ENCODE measurements at places on chromosomes 11 and 22.
A peak's percentile ranks its signal among the peaks of the same experiment; 100 is the strongest.

- DNase-seq: no peak
Measured at GRCh38 chr11:61706452-61707400, 26.5 kb downstream of the DAGLA start.

DNA sequence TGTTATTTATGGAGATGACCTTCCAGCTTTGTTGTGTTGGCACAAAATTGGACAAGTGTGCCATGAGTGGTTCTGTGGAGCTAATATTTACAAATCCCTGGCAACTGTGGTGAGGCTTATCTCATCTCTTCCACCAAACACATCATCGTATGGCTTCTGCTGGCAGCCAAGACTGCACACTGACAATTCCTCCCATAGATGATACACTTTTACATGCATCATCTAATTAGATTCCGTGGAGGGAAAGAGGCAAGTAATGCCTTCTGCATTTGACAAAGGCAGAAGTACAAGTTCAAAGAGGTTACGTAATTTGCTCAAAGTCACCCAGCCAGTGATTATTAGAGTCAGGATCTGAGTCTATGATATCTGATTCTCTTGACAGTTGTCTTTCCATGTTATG lies 62.7 kb upstream of the KIRREL3 start:
- no peak for DNase-seq

DNA sequence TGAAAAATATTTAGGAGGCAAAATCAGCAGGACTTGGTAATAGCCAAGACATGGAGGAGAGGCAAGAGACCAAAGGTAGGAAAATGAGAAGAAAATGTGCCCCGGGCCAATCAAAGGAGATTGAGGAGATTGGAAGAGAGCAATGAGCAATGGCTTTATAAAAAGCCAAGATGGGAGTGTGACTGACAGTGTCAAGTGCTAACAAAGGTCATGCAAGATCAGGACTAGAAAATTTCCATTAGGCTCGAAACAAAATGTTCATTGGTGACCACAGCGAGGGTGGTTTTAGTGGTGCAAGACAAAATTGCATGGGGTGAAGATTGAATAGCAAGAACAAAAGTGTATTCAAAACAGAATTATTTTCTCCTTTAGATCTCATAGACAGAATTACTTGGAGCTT lies 45.2 kb upstream of the TBCEL start:
- DNase-seq: no peak

DNA sequence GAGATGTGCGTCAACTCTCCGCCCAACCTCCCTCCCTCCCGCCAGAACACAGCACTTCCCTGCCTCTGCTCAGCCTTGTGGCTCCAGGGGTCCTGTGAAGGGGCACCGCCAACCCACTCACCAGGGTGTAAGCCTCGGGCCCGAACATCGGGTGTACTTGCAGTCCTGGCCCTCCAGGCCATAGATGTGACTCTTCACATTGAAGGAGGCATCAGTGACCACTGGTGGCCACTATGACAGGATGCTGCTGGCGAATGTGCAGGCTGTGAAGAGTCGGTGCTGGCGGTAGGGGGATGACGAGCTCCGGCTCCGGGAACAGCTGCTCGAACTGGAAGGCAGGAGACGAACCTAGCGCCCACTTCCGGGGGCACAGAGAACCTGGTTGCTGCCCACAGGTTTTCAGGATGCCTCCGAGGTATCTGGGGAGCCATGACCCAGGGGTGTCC lies 97.4 kb downstream of the MED15 start:
- no peak for DNase-seq

DNA sequence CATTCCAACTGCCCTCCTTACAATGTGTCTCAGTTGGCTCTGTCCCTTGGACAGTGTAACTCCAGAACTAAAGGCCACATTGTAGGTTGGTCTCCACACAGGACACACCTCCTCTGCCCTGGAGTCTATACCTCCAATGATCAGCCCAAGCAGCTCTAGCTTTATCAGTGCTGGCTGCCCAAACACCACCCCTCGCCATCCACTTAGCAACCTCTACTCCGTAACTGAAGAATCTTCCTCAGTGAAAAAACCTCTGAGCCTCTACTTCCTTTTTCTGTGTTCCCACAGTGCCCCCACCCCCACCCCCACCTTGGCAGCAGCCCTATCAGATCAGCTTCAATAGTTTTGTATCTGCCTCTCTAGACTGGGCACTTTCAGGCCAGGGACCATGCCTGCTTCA lies 33.4 kb downstream of the SERPINH1 start:
- DNase-seq: no peak

DNA sequence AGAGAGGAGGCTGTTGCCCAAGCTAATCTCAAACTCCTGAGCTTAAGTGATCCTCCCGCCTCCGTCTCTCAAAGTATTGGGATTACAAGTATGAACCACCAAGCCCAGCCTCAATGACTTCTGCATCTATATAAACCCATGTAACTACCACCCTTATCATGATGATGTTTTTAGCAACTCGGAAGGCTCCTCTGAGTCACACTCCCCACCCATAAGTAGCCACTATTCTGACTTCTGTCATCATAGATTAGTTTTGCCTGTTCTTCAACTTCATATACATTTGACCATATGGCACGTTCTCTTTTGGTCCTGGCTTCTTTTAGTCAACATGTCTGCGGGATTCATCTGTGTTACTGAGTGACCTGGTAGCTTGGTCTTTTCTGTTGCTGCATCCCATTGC lies 6.4 kb upstream of the FOSL1 start:
- DNase-seq: no peak

DNA sequence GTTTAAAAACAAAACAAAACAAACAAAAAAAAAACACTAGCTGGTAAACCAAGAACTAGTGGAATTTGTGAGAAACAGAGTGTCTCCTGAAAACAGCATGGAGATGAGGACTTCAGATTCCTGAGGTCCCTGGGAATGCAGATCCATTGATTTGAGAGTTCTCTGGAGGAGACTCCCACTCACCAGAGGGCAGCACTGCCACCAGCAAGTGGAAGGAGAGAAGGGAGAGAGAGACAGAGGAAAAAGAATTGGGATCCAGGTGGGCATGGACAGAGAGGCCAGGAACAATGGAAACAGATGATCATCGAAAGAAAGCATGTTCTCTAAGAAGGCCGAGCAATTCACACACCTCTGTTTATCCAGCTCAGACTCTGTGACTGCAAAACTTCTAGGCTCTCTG lies 31.8 kb downstream of the ETS1 start:
- no peak for DNase-seq

- DNase-seq: no peak
Measured at GRCh38 chr22:36197065-36197440, 4.6 kb downstream of the APOL4 start.

- no peak for DNase-seq
Measured at GRCh38 chr11:128488471-128488870, 98.9 kb downstream of the ETS1 start.

GRCh38 chr11:63635762-63636465 lies 21.7 kb upstream of the PLAAT3 start:
- DNase-seq: peak; percentile 31

DNA sequence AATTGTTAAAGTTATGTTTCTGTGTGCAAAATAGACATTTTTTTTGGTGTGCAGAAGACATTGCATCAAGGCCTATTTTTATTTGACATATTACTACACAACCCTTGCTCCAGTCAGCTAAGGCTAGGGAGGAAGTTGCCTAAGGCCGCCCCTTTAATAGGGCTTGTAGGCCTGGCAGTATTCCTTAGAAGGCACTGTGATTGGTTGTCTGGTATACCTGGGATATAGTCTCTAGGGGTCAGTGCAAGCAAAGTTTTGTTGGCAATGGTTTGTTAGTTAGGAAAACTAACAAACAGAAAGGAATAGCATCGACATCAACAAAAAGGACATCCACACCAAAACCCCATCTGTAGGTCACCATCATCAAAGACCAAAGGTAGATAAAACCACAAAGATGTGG lies 16.9 kb downstream of the CCDC15 start:
- no peak for DNase-seq

DNA sequence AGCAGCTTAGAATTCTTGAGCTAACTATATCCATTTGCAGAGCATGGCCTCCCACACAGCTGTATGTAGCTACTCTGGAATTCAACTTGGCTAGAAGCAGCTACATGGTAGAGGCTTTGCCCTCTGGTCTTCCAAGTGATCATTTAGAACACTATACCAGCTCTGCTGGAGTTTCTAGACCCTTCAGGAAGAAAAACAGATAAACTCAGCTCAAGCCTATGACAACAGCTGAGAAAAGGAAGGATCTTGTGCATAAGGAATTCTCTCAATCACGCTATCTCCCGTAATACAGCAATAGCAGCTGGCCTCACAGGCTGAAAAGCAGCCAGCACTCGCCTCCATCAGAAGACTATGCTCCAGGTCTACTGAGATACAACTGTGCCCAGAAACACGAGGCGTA lies 50.6 kb upstream of the APOA1 start:
- no peak for DNase-seq

- no peak for DNase-seq
Measured at GRCh38 chr22:36577019-36577418, 48.1 kb upstream of the EIF3D start.

DNA sequence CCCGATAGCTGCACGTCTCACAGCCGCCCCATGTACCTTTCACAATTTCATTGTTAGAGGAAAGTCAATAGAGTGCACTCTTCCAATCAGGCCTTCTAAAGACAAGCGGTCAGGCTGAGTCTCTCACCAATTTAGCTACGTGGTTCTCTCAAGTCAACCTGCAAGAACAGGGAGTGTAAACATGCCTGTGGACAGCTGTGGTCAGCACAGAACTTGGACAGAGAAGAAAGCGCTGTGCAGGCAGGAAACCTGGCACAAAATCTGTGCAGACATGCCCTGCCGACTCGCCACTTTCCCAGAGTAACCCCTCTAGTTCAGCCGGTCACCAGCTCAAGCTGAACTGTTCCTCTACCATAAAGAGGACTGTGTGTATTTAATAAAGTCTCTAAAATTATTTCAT lies 39.5 kb downstream of the CHKA start:
- DNase-seq: no peak

DNA sequence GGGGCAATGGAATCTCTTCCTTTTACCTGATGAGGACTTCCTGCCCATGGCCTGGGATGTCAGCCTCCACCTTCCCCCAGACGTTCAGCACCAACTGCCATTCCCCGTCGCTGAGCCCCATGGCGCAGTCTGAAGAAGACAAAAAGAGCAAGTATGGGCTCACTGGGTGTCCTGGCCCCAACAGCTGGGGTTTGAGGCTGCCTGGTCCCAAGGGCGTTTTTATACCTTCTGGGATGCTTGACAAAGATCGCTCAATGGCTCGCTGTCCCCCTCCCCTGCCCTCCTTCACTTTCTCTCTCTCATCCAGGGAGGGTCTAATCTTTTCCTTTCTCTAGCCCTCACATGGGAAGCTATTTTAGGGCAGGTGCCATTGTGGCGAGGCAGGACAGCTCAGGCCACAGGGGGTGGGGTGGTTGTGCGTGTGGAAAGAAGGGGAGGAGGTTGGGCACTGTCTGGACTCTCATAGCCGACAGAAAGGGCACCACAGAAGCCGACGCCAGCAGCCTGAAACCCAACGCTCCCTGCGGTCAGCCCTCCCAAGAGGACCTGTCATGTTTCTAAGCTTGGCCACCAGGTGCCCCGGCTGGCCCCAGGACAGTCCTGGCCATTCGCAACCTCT lies at the start of gene MB:
Gene MB (minus strand): TSS at position 193 of the 619 bp plus-strand sequence. CDS start 72 bp downstream, at position 121.
- no peak for DNase-seq

GRCh38 chr11:66464916-66465315 lies 1.8 kb upstream of the PELI3 start:
- DNase-seq: no peak

DNA sequence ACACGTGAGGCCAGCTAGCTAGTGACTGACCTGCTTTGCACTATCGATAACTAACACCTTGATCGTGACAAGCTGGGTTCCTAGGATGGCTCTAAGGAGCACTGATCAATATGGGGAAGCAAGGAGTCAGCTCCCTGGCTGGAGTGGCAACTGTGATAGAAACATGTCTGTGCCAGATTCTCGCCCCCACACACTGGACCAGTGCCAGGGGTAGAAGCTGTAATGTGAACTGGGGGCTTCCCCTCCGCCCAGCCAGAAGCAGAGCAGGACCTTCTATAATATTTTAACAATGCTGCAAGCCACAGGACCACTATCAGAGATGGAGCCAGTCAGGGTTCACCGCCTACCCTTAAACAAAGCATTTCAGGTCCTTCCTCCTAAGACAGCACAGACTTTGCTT lies 96.5 kb downstream of the DSCAML1 start:
- no peak for DNase-seq

DNA sequence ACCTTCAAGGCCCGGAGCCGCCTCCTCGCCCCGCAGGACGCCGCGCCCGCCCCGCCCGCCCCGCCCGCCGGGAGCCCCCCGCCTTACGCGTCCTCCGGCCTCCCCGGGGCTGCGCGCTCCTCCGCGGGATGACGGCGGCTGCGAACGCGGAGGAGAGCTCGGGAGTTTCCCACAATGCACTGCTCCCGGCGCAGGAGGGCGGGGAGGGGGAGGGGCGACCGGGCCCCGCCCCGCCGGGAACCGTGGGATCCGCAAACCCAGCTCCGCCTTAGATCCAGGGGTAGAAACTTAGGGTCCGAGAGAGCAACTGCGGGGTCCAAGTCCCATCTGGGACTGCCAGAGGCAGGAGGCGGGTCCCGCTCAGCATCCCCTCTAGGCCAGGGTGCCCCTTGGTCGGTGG lies at the start of gene CEND1:
Gene CEND1 (minus strand): TSS at position 148 of the 400 bp plus-strand sequence. CDS start 1,514 bp downstream, outside the sequence.
- DNase-seq: no peak

DNA sequence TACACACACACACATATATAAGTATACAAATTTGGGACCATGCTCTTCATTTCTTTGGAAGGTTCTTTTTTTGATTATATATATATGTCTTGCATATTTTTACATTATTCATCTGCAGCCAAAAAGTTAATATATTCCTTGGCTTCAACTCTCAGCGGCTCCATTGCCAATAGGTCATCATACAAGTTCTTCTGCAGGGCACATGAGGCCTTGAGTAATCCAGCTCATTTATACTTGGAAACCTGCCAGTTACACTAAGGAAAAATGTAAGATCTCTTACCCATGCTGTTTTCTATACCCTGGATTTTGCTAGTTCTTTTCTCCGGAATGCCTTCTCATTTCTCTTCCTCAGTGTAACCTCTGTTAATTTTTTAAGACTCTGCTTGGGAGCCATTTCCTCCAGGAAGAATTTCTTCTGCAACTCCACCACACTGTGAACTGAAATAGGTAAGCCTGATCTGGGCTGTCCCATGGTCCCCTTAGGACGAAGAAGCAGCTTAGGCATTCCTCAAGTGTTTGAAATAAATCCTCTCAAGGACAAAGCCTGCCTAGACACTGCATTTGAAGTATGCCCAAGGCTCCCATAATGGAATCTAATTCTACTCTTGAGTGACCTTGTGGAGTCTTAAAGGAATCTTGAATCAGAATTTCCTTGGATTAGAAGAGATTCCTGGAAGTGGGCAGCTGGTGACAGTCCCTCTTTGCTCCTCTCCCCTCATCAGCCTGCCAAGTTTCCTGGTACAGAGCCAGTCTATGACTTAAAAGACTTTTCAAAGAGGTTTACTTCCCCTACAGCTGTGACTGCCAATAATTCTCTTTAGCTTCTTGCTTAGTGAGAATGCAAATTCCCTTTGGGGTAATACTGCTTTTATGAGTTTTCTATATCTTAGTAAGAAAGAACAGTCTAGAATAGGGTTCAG lies 182.8 kb downstream of the C11orf87 start:
- no peak for DNase-seq

Data from activated CD4-positive, alpha-beta T cell treated with anti-CD3 and anti-CD28 coated beads, Interleukin-2, amount 50 U/mL, for 24 hours (primary cell).